ENCODE measurements at places on chromosomes 12 and 14. TPM values are rescaled to one million over a fixed set of nuclear protein-coding genes. Genes with fewer than 3 reads are reported as not detected.
A peak's percentile ranks its signal among the peaks of the same experiment; 100 is the strongest.

Gene KRT82
- total RNA-seq: not detected

Gene SMIM10L1
- total RNA-seq: 8.3 TPM

DNA sequence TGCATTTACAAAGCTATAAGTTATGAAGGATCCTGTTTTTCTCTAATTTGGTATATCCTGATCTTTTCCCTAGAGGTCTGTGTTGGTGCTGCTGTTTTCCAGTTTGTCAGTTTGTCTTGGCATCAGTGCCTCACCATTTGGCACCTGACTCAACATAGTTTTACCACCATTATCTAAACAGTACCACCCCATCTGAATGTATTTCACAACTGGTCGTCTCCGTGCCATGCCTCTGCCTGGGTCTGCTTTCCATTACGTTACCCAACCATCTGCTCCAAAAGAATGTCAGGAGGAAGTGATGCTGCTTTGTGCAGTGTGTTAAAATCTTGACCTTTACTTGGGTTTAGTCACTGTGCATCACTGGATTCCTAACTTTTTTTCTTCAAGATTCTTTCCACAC is 129.3 kb upstream of the RASSF8 start:
- no peak for DNase-seq

DNA sequence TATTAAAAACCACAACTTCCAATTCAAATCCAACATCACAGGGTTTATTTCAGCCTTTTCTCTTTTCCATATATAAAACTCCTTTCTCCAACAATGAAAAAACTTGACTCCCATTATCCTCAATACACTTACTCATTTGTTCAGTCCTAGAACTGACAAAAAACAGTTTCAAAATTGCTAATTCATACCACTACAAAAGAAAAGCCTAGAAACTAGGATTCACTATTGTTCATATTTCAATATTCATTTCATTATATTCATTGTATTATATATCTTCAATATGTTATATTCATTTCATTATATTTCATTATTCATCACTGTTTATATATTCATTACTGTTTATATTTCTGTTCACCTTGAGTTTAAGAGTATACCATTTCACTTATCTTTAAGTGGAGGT is 85.8 kb downstream of the NUMB start:
- no peak for DNase-seq

DNA sequence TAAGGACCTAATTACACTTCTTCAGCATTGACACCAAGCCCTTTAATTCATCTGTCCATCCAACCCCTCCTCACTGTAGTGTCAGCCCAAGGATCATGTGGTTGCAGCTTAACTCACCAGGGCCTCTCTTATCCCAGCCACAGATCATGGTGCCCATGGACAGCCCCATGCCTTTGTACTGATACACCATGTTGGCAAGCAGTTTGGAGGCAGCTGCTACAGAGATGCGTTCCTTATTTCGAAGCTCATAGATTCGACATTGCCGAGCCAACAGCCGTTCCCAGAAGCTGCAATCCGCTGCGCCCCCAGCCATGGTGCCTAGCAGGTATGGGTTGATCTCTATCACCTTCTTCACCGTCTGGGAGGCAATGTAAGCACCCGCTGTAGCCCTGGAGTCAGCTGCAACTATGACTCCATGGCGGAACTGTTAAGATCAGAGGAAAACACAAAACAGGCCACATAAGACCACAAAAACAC is 1.4 kb downstream of the PSMB5 start:
- no peak for DNase-seq

GRCh38 chr12:112998987-112999767 is 20.9 kb downstream of the OAS2 start:
- DNase-seq: no peak

DNA sequence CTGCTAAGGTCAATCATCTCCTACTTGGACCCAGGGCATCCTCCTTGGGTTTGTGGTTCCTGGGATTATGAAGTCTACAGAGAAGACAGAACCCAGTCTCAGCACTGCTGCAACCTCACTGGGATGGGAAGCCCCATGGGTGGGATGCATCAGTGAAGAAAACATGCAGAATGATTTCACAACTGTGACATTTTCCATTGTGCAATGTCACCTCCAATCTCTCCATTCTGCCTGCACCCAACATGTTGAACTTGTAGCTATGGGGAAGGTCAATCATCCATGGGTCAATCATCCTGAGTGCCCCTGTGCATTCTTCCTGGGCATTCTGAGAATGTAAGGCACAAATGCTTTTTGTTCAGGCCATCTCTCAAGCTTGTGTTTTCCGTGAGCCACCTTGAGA is 1004.4 kb upstream of the TMEM132C start:
- DNase-seq: no peak

Gene PGF
- total RNA-seq: 0.38 TPM

GRCh38 chr14:56888274-56888673 is 78.0 kb upstream of the OTX2 start:
- no peak for DNase-seq

- DNase-seq: no peak
Observed at GRCh38 chr14:89399594-89400068, 17.4 kb downstream of the FOXN3 start.

- DNase-seq: no peak
Observed at GRCh38 chr12:123251403-123252076, 18.3 kb downstream of the MTRFR start.

Gene ARHGDIB
- total RNA-seq: 1,463 TPM

GRCh38 chr12:95755261-95755865 is 35.2 kb downstream of the NTN4 start:
- no peak for DNase-seq

- no peak for DNase-seq
Observed at GRCh38 chr12:10700581-10700980, 22.5 kb downstream of the YBX3 start.

DNA sequence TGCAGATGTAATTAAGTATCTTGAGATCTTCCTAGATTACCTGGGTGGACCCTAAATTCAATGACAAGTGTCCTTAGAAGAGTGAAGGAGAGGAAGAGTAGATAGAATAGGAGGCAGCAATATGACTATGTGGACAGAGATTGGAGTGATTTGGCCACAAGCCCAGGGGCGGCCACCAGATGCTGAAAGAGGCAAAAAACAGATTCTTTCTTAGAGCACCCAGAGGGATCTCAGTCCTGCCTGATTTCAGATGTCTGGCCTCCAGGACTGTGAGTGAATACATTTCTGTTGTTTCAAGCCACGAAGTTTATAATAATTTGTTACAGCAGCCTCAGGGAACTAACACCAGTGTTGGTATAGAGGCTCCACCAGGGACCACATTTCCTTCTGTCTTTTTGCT is 67.3 kb downstream of the DACT1 start:
- no peak for DNase-seq

DNA sequence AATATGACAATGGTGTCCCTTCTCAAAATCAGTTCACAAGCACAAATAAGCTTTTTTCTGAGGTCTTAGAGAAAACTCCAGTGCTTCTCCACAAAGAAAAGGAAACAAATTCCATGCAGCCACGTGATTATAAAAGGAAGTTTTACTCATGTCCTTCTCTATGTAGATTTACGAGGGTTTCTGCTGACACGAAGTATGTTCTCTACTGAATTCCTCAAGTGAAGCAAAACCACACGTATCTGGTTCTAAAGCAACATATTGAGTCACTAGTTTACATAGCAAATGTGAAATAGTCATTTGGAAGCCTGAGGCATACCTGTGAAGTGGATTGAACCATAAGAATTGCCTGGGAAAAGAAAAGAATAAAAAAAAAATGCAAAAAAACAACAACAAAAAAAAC is 31.9 kb downstream of the BMP4 start:
- DNase-seq: no peak

GRCh38 chr14:42517806-42518500 is 911.3 kb downstream of the LRFN5 start:
- no peak for DNase-seq

- DNase-seq: no peak
Observed at GRCh38 chr12:2163177-2163941, 110.6 kb downstream of the CACNA1C start.

- peak; percentile 51 for DNase-seq
Observed at GRCh38 chr14:91108941-91109611, 4.8 kb upstream of the DGLUCY start.

DNA sequence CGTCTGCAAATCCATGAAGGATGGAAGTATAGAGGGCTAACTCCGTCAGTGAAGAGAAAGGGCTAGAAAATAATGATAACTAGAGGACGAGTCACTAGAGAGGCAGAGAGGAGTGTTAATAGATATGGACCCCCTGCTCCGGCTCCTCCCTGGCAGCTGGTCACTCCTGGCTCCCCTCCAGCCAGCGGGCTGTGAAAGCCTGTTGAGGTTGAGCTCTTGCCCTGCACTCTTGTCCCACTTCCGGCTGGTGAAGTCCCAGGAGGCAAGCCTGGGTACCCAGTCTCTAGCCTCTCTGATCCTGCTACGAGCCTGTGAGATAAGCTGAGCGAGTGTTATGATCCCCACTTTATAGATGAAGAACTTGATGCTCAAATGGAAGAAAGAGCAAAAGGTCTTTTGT is 90.3 kb downstream of the RFX4 start:
- no peak for DNase-seq
